PC-9 (cell line): ENCODE measurements at places on chromosomes 1 and 21.

DNA sequence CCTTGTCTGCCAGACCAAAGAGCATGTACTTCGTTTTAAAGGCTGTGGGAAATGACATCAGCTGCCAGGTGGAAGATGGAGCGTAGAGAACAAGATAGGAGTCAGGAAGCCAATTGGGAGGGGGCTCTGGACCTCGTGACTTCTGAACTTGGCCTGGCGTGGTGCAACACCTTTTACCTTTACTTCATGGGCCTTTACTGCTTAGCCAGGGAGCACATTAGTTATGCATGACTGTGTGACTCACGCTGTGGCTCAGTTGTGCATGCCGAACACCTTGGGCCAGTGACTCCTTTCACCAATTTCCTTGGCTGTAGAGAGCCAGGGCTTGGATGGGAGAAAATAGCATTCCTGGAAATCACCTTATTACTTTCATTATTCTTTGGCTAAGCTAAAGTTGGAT is 7.2 kb downstream of the XCL1 start:
- no peak for DNase-seq

GRCh38 chr1:208218237-208219097 is 25.7 kb downstream of the PLXNA2 start:
- no peak for DNase-seq

DNA sequence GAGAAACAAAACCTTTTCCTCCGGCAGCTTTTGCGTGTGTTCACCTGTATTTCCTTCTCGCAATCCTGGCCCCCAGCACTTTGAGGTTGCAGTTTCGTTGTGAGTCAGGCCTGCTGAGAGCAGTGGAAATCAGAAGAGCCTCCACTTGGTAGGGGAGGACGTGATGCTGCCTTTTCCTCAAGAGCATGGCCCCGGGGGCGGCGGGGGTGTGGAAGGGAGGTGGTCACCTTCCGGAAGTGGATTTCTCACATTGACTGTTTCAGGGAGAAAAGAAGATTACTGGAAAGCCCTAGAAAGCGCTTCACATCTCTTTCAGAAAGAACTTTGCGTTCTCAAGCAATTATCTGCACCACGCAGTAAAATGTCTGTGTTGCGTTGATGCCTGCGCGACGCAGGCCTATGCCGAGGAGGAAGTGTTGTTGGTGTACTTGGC is 12.2 kb upstream of the IL10 start:
- no peak for DNase-seq

DNA sequence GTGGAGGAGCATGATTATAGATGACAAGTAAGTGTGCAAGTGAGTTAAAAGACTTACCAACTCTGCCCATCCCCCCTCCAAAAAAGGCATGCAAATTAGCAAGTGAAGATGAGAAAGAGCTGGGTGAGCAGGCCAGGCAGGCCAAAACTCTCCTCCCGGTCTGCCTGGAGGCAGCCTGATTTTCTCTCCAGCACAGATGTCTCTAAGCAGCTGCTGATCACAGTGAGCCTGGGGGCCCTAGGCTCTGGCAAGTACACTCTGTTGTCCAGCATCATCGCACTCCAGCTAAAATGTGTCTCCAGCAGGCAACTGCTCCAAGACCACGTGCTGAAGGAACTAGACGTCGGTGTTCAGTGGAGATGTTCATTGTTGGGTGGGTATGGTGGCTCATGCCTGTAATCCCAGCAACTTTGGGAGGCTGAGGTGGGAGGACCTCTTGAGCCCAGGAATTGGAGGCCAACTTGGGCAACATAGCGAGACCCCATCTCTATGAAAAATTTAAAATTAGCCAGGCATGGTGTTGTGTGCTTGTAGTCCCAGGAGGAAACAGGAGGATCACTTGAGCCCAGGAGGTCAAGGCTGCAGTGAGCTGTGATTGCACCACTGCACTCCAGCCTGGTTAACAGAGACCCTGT is 56.7 kb upstream of the PUM1 start:
- no peak for DNase-seq

GRCh38 chr1:3515774-3516480 is 61.5 kb downstream of the ARHGEF16 start:
- DNase-seq = no peak

- no peak for DNase-seq
These were observed 5.6 kb upstream of the TFF3 start for GRCh38 chr21:42320791-42321190.

- DNase-seq = peak; percentile 29
These were observed 27.2 kb upstream of the CSF1 start for GRCh38 chr1:109883248-109883955.

GRCh38 chr1:192067360-192067759 is 90.9 kb upstream of the RGS18 start:
- no peak for DNase-seq

GRCh38 chr1:224922404-224923164 is 6.9 kb upstream of the DNAH14 start:
- peak; percentile 16 for DNase-seq

DNA sequence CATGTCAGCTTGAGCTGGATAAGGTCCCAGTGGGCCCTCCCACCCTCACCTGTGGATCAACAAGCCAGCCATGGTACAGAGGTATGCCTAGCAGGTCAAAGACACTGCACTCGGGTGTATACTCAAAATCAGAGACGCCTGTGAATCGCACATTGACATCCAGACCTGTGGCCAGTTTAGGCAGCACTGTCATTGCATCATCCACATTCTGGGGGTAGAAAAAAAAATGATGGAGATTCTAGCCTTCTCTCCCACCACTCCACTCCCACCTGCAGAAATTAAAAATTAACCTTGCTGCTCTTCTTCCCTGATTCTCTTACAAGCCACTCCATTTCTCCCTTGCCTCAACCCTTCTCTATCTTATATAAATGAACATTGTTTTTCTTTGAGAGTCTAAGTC is 6.3 kb downstream of the MINDY1 start:
- DNase-seq = no peak

DNA sequence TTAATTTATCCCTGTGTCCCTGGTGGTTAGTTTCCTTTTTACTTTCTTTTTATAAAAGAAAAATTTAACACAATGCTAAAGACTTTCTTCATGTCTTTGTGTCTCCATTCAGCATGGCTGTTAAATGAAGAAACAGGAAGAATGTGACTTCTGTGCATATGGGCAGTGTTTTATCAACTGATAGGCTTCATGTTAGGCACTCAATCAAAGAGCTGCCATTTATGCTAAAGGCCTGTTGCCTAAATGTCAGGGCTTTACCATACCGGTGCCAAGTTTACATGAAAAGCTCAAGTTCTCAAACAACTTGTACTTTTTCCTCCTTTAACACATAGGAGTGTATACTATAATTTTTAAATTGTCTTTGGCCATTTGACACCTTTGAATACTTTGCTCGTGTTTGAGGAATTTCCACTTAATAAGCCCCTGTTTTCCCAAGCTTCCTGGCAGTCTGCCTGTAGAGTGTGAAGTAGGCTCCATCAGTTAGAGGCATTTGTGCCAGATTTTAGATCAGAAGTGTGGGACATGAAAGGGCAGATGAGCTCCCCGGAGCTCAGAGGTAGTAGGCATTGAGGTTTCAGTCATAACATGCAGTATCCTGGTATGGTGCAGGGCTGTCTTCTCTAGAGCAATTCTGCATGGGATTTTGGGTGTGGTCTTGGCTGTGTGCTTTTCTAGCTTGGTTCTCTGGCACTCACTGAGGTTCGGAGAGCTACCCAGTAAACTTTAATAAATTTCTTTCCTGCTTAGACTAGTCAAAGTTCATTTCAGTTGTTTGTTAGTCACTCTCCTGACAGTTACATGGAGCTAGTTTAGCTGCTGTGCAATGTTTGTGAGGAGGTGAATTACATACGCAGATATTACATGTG is 119.0 kb downstream of the LEPR start:
- DNase-seq = no peak

GRCh38 chr1:20194224-20194623 is 7.9 kb upstream of the PLA2G2C start:
- no peak for DNase-seq

GRCh38 chr1:234311414-234311813 is 61.8 kb upstream of the COA6 start:
- no peak for DNase-seq

- DNase-seq = no peak
These were observed 7.0 kb upstream of the MDM4 start for GRCh38 chr1:204509186-204509635.

DNA sequence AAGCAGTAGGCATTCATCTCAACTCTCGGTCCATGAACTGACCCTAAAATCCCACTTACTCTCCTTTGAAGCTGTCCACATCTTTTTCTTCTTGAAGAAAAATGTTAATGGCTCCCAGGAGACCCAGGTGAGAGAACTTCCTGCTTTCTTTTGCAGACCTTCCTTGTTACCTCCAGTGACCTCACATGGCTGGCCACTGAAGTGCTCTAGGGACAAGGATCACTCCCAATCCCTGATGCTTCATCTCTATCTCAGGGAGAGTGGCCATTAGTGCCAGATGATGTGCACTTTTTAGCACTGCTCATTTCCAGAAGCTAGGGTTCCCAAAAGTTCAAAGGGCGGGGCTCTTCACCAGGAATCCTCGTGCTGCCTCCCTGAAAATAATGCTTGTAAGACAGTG is 16.2 kb downstream of the PLXNA2 start:
- DNase-seq = no peak

GRCh38 chr1:50971748-50972305 is 1.8 kb downstream of the CDKN2C start:
- no peak for DNase-seq

DNA sequence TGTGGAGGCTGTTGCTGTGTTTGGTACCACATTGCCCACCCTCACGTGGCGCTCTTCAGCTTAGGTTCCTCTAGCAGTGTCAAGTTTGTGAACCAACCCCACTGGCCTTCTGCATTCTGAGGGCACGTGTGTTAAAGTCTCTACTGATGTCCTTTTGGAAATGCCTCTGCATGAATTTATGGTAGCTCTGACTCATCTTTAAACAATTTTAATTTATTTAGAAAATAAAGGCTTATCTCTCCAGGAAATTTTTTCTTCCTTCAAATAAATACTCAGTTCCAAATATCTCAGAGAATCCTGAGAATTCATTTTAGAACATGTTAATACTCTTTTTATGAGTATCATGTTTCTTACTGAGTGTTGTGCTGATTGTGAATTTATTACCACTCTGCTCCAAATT is 5.5 kb downstream of the CD1D start:
- DNase-seq = no peak

GRCh38 chr1:201011616-201012015 is 11.9 kb downstream of the KIF21B start:
- DNase-seq = no peak

GRCh38 chr1:110645211-110645610 is 29.5 kb downstream of the KCNA3 start:
- no peak for DNase-seq

DNA sequence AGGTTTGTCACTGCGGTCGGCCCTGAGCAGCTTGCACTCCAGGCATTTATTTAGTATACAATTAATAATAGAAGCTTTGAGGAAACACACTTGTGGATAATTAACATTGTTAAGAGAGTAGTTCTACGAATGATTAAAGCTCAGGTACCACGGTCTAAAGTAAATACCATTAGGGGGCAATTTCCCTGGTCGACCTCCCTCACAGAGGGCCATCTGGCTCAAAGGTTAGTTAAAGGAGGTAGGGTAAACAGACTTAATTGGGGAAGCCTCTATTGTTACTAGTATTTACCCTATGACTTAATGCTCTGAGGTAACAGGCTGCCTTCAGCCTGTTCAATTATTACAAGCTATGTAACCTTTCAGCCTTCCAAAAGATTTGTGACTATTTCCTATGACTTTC is 122.3 kb upstream of the SLC44A3 start:
- DNase-seq = no peak

- DNase-seq = no peak
These were observed 135.4 kb upstream of the POGK start for GRCh38 chr1:166703726-166704462.

- DNase-seq = no peak
These were observed 59.4 kb upstream of the NEK2 start for GRCh38 chr1:211734791-211735190.

DNA sequence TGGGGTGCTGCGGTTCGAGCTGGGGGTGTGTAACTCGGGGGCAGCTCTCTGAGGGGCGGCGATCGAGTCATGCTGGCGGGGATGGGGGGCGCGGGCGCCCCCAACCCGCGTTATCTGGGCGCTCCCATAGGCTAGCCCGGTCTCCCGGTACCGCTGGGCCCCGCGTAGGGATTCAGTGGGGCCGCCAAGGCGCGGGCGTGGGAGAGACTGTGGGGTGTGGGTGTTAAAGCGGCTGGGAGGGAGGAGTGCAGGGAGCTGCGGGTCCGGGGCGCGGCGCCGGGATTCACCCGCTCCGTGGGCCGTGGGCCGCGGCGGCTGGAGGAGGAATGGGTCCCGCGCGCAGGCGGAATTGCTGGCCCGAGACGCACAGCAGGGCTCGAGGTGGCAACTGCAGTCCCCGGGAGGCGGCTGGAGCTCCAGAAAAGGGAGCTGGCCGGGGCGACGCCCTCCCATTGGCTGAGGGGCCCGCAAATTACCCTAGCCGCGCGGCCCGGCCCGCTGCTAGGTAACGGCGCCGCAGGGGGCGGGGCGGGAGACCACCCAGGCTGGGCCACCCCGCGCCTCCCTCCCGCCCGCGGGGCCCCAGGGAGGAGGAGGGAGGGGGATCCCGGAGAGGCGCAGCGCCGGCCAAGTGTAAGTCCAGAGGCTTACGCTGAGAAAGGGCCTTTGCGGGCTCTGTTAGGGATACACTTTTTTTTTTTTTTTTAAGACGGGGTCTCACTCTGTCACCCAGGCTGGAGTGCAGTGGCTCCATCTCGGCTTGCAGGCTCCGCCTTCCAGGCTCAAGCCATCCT is at the start of gene PTCH2:
PTCH2 (minus strand) TSS at position 392 of the 794 bp plus-strand sequence; CDS start at position 71, 321 bp downstream.
- no peak for DNase-seq

GRCh38 chr1:92585831-92586230 is 99.1 kb upstream of the GFI1 start:
- no peak for DNase-seq

- DNase-seq = no peak
These were observed 201.7 kb upstream of the BEND5 start for GRCh38 chr1:48978413-48978812.

- DNase-seq = no peak
These were observed 7.6 kb upstream of the INPP5B start for GRCh38 chr1:37954316-37954971.

DNA sequence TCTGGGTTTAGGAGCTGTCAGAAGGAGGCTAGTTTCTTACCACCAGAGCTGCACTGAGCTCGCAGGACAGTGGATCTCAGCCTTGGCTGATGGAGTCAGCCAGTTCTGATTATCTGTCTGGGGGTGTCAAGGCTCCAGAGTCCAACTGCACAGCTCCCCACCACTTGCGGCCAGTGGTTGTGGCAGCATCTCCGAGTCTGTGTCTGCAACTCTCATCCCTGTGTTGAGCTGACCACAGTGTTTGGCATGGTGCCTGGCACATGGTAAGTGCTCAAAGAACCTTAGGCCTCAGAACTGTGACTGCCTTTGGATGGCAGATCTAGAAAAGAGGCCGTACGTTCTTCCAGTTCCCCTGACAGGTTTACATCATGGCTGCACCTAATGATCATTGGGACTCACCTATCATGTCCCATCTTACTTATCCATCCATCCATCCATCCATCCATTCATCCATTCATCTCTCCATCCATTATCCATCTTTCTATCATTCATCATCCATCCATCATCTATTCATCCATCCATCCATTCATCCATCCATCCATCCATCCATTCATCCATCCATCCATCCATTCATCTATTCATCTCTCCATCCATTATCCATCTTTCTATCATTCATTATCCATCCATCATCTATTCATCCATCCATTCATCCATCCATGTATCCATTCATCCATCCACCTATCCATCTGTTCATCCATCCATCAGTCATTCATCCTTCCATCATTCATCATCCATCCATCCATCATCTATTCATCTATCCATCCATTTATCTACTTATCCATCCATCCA is 114.5 kb downstream of the CRYAA start:
- DNase-seq = no peak
